ENCODE measurements at places on chromosomes 3 and 15.

DNA sequence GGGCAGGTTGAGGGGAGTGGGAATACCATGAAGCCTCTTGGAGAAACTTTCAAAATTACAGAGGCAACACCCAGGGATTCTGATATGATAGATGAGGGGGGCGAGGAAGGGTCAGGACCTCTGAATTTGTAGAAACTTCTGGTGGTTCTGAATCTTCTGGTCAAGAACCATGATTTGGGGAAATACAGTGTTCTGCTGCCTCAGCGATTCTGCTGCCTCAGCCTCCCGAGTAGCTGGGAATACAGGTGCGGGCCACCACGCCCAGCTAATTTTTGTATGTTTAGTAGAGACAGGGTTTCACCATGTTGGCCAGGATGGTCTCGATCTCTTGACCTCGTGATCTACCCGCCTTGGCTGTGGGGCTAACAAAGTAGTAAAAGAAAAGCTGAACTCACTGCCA is 70.4 kb downstream of the MAGEF1 start:
- DNase-seq, result no peak

- DNase-seq, result peak; percentile 5
These were observed 227.5 kb upstream of the IGF1R start for GRCh38 chr15:98420837-98421236.

DNA sequence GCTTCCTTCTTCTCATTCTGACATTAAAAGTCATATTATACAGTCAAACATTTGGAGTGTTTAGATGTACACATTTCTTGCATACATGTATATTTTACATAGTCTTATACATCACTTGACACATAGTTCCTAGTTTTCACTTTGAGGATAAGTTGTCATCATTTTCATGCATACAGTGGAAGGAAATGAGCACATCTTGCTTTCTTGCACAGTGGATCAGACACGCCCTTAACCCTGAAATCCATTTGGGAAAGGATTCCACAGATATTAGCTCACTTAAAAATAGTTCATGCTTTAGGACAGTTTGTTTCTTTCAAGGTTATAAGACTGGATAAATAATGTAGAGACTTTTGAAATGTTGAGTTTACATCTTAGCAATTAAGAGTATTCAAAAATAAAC is 148.6 kb upstream of the MME start:
- DNase-seq, result no peak

GRCh38 chr3:25007974-25008658 is 419.9 kb upstream of the RARB start:
- no peak for DNase-seq

GRCh38 chr15:77173487-77173886 is 102.6 kb upstream of the TSPAN3 start:
- DNase-seq, result no peak

DNA sequence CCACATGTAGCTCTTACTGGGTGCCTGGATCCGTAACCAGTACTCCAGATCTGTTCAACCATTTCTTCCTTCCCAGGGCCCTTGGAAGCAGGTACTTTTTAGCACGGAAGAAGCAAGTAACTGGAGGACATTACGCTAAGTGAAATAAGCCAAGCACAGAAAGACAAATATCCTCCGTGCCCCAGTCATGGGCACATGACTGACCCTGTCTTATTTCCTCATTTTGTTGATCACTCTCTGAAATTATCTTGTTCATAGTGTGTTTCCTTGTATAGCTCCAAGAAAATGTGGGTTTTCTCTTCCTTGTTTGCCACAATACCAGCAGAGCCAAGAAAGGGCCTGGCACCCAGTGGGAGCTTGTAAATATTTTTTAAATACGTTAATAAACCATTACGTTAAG is 32.2 kb upstream of the MTMR14 start:
- DNase-seq, result no peak

DNA sequence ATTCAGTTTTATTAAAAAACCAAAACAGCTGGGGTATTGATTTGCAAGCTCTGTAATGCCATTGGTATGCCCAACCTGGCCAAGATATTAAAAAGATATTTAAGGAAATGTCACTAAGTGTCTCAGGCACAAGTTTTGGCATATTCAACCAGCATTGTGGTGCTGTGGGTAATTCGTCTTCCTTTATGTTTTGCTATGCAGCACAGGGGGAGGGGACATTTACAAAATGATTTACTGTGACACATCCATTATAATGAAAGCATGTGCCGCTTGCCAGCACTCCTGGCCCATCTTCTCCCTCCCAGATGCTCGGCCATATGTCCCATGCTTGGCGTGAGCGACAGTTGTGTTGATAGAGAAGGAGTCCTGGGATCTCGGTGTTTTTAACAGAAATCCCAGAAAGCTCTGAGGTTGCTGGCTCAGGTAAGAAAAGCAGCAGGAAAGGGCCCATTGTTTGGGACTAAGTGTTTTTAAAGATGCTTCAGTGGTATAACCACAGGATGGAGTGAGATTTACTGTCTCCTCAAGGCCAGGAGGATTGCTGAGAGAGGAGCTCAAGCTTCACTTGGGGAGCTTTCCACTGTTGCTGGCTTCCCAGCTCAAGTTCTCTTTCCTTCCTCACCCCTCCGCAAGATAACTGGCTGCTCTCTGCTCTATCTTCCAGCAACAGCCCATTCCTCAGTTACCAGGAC is 158.2 kb upstream of the TSC22D2 start:
- no peak for DNase-seq

DNA sequence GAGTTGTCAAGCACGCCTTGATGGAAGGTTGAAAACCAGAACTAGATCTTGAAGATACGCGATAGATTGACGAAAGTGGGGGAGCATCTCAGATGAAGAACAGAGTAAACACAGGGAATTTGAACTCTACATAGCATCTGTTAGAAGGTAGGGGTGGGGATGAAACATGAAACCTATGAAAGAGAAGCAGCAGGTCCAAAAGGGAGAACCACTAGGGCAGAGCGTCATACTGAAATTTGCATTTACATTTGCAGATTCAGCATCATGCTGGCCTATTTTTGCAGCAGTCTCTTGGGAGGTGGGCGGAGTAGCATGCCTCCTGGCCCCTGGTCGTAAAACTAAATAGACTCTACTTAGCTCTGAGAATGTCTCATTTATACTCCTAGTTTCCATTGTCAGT is 46.1 kb upstream of the RASGRP1 start:
- DNase-seq, result peak; percentile 69

- no peak for DNase-seq
These were observed 18.2 kb upstream of the ITGA11 start for GRCh38 chr15:68450192-68450591.

- peak; percentile 39 for DNase-seq
These were observed 14.1 kb upstream of the HRH1 start for GRCh38 chr3:11140030-11140712.

GRCh38 chr3:171490901-171491300 is 30.7 kb upstream of the TNIK start:
- no peak for DNase-seq

- DNase-seq, result no peak
These were observed 28.3 kb downstream of the EHHADH start for GRCh38 chr3:185225523-185225922.

DNA sequence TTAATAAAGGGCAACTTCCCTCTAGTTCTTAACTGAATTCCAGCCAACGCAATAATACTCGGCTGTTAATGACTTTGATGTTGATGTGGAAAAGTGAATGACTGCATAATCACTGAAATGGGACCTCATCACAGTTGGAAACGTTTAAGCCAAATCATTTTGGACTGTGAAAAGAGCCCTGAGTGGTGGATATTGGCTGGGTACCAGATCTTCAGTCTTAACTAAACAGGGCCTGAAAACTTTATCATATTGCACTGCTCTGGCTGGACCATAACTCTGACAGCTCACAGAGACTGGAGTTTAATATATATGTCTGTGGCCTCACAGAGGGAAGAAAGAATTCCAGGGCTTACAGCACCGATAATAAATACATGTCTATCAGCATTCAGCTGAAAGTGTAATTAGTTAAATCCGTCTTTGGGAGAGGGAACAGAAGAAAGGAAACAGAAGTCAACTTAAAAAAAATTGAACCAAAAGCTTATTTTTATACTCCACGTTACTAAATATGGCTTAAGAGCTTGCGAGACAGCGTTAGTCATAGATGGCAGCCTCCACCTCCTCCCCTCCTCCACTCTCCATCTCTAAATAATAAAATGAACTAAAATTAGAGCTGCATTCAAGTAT is 222.3 kb upstream of the CDIN1 start:
- DNase-seq, result no peak

DNA sequence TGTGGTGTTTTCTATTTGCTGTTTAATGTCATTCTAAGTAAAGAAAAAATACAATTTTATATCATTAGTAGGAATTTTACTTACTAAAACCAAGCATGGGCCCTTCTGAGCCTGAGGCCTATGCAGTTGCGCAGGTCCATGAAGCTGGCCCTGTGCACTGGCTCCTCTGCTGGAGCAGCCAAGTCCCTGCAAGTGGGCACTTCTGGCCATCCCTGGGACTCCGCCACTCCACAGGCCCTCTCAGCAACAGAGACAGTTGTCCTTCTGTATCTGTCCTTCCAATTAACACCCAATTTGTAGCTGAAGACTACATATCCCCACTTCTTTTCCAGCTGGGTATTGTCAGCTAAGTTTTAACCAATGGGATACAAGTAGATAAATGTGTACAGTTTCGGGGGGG is 49.9 kb upstream of the RYK start:
- DNase-seq, result no peak

GRCh38 chr15:42800731-42801474 is 64.0 kb upstream of the CDAN1 start:
- DNase-seq, result peak; percentile 15

GRCh38 chr3:141228395-141228794 is 3.2 kb upstream of the PXYLP1 start:
- no peak for DNase-seq

DNA sequence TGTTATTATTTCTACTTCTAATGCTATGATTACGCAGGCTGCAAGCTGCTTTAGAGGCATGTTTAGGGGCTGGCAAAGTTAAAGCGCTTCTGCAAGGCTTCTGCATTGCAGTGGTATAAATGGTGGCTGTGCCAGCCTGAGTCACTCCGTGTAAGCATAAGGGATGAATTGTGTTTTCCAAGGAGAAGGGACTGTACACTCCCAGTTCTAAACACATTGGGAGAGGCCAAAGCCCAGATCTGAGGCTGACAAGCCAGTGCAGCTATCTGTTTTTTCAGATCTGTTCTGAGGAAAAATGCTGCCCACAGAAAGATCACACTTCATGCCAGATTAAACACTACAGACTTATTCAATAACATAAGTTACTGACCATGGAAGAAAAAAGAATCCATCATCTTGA is 83.8 kb downstream of the PRICKLE2 start:
- no peak for DNase-seq

DNA sequence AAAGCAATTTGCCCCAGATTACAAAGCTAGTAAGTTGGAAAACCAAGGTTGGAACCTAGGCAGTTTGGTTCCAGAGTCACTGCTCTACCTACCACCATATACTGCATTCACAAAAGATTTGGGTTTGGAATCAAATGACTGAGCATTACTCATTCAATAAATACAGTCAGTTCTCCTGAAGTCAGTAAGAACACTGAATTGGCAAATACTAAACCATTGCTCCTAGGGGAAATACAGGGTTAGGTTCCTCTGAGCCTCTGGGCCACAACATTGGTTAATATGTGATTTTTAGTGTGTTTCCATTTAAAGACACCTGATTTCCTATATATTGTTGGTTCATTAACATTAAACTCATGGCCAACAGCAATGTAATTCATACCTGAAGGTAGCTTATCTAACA is 2.1 kb upstream of the EIF5A2 start:
- no peak for DNase-seq

DNA sequence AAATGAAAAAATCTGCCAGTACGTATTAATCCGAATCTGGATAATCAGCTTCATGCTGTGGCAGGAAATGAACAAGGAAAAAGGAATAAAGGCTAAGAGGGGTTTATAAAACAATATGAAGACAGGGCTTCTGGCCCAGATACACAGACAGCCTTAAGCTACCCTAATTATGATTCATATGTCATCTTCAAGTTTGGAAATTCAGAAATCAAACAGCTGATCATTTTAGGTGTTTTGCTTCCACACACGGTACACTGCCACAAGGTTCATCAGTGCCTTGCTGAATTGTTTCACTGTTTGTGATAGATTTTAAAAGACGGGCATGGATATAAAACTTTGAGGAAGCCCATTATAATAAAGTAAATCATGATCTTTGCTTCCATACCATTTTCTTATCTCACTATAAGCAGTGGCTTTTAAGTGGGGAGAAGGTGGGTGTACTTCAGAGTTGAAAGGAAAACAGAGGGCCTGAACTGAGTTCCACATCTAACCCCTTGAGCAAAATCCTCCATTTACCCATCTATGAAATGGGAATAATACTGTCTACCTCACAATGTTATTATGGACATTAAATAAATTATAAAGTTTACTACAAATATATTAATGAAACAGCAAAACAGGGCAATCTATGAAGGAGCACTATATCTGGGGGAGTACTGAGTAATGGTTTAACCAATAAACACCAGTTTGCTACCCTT is 15.7 kb downstream of the GTPBP8 start:
- DNase-seq, result no peak

DNA sequence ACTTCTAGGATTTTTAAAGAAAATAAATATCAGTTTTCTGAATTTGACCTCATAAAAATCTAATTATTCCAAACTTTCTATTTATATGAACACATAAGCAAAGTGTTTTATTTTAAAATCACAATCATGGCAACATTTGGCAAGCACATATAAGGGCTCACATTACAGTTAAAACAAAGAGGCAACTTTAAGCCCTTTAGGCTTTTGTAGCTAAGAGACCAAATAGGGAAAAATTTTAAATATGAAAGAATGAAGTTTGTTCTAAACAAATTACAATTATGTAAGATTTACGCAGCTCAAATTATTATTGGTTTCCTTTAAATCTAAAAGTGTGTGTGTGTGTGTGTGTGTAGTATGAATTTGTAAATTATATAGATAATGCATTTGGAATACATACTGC is 267.0 kb downstream of the ZIC4 start:
- no peak for DNase-seq

GRCh38 chr3:171066206-171066605 is 39.7 kb upstream of the SLC2A2 start:
- DNase-seq, result no peak

- DNase-seq, result peak; percentile 6
These were observed 77.0 kb downstream of the LRIG1 start for GRCh38 chr3:66423791-66424190.

GRCh38 chr3:128376516-128376915 is 90.2 kb downstream of the DNAJB8 start:
- no peak for DNase-seq

GRCh38 chr15:43190178-43190577 is 5.0 kb downstream of the CCNDBP1 start:
- no peak for DNase-seq

- peak; percentile 30 for DNase-seq
These were observed 2.4 kb downstream of the RASA2 start for GRCh38 chr3:141489203-141489602.
